Activated CD8-positive, alpha-beta memory T cell treated with anti-CD3 and anti-CD28 coated beads, Interleukin-2, amount 50 U/mL, for 4 hours (primary cell): ENCODE measurements at places on chromosomes 4 and X.

DNA sequence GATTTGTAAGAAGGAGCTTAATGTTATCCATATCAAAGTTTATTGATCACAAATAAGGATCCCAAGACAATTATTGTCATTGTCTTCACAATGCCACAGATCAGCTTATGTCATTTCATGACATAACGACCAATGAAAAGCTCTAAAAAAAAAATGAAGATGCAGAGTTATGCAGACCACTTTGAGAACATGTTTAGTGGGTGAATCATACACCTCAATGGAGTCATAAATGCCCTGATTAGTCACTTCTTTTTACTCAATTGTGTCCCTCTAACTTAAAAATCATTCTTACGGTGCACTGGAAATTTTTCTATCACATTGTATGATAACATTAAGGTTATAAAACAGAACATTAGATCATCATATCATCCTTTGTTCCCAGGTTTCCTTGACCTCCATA, 87.6 kb upstream of the GABRG1 start:
- DNase-seq = no peak

DNA sequence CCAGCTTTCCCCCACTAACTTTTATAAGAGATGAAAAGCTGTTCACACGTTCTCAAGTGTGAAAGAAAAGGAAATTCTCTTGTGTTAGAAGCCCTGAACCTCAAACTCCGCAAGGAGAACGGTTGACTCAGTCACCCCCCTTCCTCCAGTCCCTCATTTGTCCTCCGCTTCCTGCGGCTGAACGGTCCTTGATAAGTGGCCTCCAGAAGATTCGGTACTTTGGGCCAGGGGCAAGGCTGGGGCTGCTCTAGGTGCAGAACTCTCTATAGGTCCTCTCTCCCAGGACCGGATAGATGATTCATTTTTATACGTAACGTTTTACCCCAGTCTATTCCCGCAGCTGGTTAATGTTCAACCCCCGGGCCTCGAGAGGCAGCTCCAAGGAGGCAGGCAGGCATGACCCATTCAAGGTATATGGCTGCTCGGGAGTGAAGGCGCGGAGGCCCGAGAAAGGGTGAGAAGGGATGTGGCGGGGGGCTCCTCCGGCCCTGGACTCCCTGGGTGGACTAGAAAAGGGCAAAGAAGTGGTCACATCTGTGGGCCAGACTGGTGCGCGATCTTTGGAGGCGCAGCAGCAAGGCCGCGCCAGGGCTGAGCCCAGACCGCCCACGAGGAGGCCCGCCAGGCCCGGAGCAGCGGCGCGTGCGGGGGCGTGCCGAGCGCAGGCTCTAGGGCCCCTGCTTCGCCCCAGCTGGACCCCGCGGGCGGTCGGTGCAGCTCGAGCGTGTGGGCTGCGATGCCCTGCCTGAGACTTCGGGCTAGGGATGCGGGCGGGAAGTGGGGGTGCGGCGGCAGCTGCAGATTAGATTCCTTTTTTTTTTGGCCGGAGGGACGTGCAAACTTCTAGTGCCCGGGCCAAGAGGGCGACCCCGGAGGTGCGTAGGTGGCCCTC, 11.7 kb downstream of the PITX2 start:
- no peak for DNase-seq

DNA sequence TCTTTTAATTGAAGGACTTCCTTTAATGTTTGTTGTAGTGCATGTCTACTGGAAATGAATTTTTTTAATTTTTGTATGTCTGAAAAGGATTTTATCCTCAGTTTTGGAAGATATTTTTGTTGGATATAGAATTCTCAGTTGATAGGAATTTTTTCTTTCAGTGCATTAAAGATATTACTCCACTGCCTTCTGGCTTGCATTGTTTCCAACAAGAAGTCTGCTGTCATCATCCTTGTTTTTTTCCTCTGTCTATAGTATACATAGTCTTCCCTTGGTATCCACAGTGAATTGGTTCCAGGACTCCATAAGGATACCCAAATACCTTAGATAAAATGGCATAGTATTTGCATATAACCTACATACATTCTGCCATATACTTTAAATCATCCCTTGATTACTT, 33.5 kb downstream of the SCD5 start:
- DNase-seq = no peak

DNA sequence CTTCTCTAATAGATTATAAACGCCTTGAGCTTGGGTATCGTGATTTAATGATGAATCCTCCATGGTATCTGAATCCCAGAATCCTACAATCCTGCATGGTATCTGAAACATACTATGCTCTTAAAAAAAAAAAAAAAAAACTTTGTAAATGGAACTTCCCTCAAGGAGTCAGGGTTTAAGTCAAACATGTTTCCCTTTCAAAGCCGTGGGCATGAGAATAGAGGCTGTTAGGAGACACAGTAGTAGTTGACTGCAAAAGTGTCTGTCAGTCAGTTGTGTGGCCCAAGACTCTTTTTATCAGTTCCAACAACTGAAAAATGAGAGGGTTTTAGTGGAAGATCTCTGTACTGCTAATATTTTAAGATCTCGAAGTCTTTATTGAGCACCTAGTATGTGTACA, 2.4 kb upstream of the HS3ST1 start:
- DNase-seq = no peak

DNA sequence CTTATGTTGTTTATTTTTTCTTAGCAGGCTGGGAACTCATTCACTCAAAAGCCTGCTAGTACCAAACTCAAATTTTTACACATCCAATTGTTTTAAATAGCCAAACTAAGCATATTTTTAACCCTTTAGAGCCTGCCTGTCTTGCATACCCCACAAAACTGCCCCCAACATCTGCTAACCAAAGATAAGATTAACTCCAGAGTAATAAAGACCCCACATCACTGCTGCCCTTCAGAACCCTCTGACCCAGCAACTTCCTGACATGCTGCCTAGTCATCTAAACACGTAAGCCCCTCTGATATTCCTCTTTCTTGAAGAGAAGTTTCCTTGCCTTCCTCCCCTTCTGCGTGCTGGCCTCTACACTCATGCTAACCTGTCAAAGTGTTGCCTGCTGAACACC, 60.7 kb upstream of the ASB12 start:
- no peak for DNase-seq

DNA sequence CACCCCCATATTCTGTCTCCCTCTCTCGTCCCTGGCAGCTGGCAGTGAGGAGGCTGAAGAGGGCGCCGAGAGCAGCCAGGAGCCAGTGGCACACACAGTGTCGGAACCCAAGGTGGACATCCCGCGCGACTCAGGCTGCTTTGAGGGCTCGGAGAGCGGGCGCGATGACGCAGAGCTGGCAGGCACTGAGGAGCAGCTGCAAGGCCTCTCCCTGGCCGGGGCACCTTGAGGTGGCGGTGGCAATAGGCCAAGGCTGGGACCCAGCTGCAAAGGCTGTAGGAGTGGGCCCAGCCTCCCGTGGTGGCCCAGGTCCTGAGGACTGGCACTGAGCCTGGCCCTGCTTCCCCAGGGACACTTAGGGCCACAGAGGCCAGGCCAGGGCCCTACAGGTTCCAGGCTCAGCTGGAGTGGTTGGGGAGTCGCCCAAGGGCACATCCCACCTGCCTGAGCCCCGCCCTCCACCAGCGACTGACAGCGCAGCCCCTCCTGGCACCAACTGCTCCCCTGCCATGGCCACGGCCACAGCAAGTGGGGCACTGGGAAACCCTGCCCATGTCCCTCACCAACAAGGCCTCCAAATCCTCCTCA, 13.9 kb downstream of the SASH3 start:
- DNase-seq = no peak

GRCh38 chrX:53171356-53171755, 53.7 kb downstream of the KDM5C start:
- DNase-seq = no peak

DNA sequence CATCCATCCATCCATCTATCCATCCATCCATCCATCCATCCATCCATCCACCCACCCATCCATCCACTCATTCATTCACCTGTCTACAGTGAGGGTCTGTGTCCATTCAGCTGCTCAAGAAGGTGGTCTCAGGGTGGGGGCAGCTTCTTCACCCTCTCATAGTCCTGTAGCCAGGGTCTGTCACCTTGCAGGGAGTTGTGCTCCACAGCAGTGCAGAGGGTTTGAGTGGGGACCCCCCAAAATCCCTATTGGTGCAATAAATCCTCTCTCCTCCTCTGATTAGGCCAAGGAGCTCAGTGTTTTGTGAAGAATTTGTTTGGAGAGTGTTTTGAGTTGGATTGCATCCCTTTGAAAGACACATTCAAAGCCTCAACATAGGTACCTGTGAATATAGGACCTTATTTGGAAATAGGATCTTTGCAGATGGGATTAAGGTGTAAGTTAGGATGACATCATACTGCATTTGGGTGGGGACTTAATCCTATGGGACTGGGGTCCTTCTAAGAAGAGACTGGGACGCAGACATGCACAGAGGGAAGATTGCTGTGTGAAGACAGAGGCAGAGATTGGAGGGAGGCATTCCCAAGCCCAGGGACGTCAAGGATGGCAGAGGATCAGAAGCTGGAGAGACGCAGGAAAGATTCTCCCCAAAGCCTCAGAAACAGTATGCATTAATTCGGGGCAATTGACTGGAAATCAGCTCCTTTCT, 12.0 kb downstream of the P2RY8 start:
- DNase-seq = no peak

DNA sequence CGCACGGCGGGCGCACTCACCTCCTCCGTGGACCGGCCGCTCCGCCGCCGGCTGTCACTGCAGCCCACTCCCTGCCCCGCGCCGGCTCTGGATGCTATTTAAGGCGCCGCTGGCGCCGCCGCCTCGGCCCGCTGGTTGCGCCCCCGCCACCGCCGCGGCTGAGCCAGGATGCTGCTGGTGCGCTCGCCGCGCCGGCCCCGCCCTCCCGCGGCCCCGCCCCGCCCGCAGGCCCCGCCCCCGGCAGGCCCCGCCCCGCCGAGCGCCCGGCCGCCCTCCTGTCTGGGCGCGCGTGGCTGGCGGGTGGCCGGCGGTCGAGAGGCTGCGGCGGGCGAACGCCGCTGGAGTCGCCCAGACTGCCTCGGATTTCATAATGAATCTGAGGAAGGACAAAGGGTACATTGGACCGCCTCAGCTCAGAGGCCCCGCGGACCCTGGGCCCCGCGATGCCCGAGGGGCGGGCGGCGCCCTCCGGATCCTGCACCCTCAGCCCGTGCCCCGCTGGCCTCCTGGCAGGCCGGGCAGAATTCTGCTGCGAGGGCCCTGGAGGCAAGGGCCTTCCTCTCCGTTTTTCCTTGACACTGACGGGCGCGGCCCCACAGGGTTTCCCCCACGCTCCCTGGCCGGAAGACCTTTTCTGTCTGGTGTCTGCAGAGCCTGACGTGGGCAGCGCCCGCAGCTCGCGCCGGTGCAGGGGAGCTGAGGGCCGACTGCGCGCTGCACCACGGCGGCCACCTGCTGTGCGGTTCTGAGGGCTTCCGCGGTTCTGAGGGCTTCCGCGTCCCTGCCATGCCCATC, at the start of gene ACSL1:
TSS of gene ACSL1 (minus strand) at position 73 of the 795 bp plus-strand sequence. CDS start 22,454 bp downstream, outside the sequence.
- peak; percentile 82 for DNase-seq

- no peak for DNase-seq
Observed at GRCh38 chr4:2792396-2792710, 532 bp upstream of the SH3BP2 start.

- DNase-seq = no peak
Observed at GRCh38 chr4:11537846-11538245, 109.2 kb upstream of the HS3ST1 start.

DNA sequence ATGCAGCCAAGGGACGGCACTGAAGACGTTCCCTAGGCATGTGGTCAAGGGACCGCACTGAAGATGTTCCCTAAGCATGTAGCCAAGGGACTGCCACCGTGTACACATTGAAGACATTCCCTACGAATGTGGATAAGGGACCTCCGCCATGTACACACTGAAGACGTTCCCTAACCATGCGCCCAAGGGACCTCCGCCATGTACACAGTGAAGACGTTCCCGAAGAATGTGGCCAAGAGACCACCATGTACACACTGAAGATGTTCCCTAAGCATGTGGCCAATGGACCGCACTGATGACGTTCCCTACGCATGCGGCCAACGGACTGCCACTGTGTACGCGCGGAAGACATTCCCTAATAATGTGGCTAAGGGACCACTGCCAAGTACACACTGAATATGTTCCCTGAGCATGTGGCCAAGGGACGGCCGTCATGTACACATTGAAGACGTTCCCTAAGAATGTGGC, 48.4 kb downstream of the DHRSX start:
- DNase-seq = no peak

- DNase-seq = no peak
Observed at GRCh38 chr4:140739971-140740370, 16.2 kb downstream of the TBC1D9 start.

GRCh38 chrX:40727581-40728252, 7.6 kb downstream of the MED14 start:
- no peak for DNase-seq

GRCh38 chr4:67483868-67484602, 61.3 kb downstream of the CENPC start:
- DNase-seq = no peak

DNA sequence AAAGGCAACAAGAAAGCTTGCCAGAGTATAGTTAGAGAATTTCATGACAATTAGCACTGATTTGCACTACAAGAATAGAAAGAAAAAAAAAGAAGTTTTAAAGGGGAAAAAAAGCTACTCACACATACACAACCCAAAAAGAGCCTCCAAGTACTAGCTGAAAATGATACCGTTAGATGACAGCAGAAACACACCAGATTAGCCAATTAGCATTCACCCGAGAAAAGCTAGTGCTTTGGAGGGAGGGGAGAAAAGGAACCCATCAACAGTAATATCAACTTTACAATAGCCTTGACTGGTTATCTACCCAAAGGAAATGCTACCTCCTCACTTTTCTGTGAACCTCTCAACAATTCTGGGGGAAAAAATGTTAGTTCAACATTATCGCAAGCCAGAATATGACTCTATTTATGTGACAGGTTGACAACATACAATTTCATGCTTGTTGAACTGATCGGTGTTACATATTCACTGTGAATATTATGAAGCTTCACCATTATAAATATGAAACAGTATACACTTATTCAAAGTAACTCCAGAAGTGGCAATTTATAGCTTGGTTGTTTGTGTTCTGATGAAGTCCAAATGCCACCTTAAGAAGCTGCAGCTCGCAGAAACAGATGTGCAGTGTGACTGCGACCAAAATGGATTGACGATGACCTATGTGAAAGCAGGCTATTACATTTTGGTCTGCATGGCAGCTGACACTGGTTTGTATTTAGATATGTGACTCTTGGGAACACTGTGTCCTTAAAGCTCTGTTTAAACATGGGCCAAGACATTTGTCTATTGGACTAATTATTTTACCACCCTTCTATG, 15.9 kb downstream of the PPARGC1A start:
- no peak for DNase-seq

GRCh38 chr4:92251711-92252110, 52.1 kb upstream of the GRID2 start:
- no peak for DNase-seq

DNA sequence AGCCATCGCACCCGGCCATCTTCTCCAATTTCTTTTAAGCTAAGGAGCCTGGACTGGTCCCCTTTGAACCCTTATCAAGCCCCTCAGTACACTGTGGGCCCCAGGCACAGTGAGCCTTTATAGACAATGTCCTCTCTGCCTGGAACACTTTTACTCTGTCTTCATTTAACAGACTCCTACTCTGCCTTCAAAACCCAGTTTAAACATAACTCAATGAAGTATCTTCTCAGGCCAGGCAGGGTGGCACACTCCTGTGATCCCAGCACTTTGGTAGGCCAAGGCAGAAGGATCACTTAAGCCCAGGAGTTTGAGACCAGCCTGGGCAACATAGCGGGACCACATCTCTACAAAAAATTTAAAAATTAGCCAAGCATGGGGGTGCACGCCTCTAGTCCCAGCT, 27.5 kb upstream of the SMS start:
- no peak for DNase-seq
